ENCODE measurements at places on chromosomes 2 and 18.

DNA sequence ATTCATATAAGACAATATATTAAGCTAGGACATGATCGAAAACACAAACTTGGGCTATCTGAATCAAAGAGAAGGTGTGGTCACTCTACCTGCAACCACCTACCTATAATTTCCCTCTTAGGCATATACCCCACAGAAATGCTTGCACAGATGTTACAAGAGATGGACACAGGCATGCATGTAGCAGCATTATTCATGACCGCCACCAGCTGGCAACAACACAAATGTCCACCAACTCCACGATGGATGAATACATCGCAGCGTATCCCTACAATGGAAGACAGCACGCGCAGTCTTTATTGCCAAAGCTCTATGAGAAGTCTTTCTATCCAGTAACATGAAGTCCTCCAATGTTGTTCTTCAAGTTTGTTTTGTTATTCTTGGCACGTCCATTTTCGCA, 90.8 kb downstream of the ARL4C start:
- no peak for DNase-seq

- no peak for DNase-seq
These were observed 488.2 kb upstream of the RAB6C start for GRCh38 chr2:129491308-129491707.

- DNase-seq = no peak
These were observed 36.7 kb upstream of the ARL4C start for GRCh38 chr2:234533626-234534025.

DNA sequence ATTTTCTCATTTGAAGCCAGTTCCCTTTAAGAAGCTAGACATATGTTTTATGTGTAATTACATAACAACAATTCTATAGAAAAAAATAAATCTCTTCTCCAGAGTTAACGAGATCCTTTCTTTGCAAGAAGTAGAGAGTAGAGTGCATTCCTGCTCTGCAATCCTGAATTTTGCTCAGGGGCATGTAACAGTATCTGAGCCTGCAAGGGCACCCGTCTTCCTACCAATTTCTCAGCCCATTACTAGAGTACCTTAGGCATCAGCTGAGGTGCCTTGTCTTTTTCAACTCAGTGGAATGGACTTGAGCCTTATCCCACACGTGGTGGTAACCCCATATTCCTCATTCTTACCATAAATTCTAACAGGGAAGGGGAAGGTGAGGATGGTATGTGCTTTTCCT, 205.9 kb downstream of the IKZF2 start:
- DNase-seq = no peak

DNA sequence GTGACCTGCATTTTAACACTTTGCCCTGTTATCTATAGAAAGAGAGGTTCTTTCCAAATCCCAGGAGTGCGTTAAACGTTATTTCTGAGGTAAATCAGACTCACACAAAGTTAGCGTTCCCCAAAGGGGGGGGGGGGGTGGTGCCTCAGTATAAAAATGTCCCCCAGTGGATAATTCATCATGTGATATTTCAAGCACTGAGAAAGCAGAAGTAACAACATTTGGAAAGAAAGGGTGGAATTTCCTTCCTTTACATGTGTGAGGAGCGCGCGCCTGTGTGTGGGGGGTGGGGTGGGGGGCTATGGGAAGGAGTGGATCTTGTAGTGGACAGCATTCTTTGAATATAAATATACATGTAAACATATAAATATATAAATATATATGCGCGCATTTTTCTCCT, 630.9 kb downstream of the NYAP2 start:
- no peak for DNase-seq

DNA sequence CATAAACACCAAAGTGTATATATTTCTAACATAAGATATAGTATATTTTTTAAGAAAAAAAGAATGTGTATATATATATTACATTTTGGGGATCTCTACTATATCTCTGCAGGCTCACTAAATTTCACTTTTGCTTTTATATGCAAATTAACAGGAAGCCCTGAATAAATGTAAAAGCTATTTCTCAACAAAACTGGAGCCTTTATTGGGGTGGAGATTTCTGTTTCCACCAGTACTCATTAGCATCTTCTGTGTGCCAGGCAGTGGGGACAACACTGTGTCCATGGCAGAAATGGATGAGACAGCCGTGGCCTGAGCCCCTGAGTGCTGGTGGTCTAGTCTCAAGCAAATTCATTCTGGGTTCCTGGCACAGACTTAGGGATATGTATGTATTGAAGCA, 41.3 kb downstream of the C18orf63 start:
- no peak for DNase-seq

DNA sequence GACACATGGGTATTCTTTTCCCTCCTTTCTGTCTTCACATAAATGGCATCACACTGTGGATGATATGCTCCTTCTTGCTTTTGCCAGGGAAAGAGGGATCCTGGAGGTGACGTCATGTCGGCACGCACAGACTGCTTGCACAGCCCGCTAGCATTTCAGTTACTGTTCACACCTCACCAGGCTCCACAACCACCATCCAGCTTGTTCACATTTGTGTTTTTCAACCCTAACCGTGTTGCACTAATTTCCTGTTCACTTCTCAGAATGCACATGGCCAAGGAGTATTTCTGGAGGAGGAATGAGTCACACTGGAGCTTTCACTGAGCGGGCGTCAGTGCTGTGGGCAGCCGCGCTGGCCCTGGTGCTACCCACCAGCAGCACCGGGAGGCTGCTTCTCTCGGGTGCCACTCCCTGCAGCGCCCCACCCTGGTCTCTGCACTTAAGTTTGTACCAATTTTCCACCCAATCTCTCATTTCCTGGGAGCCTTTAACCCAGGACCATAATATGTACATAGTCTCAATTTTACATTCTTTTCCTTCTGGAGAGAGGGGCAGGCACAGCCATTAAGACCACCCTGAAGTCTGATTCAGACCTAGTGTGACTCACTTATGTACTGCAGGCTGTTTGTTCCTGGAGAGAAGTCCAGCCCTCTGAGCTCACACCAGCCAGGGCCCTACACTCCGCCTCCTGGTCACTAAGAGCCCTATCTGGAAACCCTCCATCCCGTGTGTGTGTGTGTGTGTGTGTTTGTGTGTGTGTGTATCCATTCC, 65.1 kb downstream of the MBP start:
- DNase-seq = peak; percentile 65

- DNase-seq = no peak
These were observed 170.0 kb upstream of the SIX3 start for GRCh38 chr2:44771522-44771921.

- no peak for DNase-seq
These were observed 22.4 kb downstream of the NPHP1 start for GRCh38 chr2:110182449-110182848.

DNA sequence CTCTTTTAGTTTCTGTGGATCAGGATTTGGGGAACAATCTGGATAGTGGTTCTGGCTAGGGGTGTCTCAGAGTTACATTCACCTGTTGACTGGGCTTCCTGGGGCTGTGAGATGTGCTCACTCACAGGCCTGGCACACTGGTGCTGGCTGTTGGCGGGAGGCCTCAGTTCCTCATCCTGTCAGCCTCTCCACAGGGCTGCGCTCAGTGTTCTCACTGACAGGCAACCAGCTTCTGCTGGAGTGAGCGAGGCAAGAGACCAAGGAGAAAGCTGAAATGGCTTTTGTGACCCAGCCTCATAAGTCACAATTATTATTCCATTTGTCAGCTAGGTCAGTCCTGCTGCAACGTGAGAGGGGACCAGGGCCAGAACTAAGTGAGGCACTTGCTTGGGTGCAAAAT, 180.6 kb upstream of the GLI2 start:
- DNase-seq = no peak

DNA sequence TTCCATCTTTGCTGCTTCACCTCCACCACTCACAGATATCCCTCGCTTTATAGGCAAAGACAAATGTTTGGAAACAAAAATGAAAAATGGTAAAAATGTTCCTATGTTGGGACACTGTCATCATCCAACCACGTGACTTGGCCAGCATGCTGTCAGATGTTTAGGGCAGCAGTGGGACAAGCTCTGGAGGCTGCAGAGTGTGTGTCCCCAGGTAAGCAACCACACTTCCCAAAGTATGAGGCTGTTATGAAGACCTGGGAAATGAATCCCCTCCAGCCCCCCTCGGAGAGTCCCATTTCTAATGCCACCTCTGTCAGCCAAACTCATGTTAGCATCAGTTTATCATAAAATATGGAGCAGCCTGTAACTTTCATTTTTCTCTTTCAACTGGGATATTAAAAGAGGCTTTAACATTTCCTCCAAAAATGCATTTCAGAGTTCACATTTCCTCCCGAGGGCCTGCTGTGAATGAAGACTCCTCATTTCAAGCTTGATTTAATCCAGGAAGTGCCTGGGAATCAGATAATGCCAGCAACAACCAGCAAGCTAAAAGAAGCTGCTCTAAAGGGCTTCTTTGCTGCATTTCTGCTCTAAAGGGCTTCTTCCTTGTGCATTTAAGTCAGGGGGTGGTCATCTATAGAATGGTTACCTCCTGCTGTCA, 66.2 kb downstream of the APOB start:
- no peak for DNase-seq

DNA sequence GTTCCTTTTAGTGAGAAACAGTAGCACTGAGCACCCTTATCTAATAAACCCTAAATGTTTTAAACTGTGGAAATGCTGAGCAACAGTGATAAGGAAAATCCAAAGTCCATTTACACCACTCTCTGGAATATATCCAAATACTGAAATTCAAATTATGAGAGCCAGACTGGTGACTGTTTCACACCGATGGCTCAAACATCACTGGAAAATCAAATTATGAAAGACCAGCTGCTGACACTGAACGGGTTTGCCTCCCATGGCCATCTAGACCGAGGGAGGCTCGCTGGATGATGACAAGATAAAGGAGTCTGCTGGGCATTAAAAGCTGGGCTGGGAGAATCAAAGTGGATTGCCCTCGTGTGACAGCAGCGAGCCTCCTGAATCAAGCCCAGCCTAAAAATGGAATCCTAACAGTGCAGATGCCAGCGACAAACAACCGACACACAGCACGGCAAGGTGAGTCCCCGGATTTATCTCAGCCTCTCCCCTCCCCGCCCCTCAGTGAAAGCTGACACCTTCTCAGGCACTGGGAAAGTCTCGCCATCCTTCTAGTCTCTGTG, 30.3 kb downstream of the SERPINE2 start:
- peak; percentile 55 for DNase-seq

- no peak for DNase-seq
These were observed 50.1 kb downstream of the ST3GAL5 start for GRCh38 chr2:85838641-85839040.

DNA sequence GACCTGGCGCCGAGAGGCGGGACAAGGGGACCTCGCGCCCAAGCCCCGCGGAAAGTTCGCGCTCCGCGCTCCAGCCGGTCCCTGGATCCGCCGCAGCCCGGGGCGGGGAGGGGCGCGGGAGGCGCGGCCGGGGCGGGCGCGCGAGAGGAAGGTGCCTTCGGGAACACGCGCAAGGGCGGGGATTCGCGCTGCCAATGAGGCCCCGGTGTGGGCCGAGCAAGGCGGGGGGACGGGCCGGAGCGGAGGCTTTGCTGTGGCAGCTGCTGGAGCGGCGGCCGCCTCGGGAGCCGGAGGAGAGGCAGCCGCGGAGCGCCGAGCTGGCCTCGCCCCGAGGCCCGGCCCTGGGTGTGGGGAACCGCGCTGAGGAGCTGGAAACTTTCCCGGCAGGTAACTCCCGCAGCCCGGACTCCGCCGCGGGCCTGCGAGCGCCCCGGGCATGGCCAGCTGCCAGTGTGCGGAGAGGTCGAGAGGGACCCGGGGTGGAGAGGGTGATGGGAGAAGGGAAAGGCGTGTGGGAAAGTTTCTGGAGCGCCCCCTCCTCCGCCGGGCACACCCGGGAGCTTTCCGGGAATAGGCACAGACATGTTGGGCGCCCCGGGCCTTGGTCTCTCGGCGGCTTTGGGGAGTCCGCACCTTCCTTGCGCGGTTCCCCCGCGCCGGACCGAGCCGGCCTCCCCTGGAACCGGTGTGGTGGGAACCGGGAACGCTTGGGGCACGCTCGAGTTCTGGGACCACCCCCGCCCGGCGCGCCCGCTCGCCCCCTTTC, at the start of gene TANC1:
TSS of gene TANC1 (plus strand) at position 245 of the 766 bp plus-strand sequence. CDS start 97,271 bp downstream, outside the sequence.
- DNase-seq = peak; percentile 88

GRCh38 chr2:26901326-26902183, 53.6 kb downstream of the DPYSL5 start:
- no peak for DNase-seq

- DNase-seq = no peak
These were observed 1221.9 kb upstream of the NXPH2 start for GRCh38 chr2:140002110-140002509.

GRCh38 chr2:201542291-201542690, 90.8 kb downstream of the STRADB start:
- no peak for DNase-seq

- DNase-seq = no peak
These were observed 164.6 kb downstream of the GULP1 start for GRCh38 chr2:188456114-188456909.

All from erythroblast (primary cell).